ENCODE measurements at places on chromosomes 12 and 14.
A peak's percentile ranks its signal among the peaks of the same experiment; 100 is the strongest.

DNA sequence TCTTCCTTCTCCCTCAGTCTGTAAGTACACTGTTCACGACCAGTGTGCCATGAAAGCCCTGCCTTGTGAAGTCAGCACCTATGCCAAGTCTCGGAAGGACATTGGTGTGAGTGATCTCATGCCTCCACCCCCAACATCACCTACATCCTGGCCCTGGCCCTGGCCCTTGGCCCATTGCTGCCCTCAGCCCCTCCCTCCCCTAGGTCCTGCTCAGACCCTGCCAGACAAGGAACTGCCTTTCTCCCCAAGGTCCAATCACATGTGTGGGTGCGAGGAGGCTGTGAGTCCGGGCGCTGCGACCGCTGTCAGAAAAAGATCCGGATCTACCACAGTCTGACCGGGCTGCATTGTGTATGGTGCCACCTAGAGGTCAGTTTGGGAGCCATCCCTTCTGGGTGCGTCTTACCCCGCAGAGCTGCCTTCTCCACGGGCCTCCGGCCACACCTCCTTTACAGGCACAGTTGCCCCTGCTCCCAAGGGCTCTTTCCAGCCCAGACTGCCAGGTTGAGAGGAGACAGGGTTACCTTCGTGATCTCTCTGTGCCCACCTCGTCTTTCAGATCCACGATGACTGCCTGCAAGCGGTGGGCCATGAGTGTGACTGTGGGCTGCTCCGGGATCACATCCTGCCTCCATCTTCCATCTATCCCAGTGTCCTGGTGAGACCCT is 9.2 kb downstream of the DGKA start:
- peak; percentile 81 for DNase-seq

- no peak for DNase-seq
Measured at GRCh38 chr14:97328743-97329142, 531.6 kb downstream of the VRK1 start.

GRCh38 chr12:115583591-115583990 is 693.9 kb downstream of the MED13L start:
- DNase-seq = no peak

DNA sequence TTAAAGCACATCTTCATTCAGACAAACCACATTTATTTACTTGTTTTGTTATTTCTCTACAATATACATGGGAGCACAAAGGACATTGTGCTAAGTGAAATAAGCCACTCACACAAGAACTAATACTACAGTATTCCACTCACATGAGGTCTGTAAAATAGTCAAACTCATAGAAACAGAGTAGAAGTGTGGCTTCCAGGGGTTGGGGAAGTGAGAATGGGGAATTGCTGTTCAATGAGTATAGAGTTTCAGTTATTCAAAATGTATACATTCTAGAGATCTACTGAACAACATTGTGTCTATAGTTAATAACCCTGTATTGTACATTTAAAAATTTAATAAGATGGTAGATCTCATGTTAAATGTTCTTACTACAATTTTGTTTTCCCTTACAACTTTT is 88.8 kb downstream of the ATXN7L3B start:
- DNase-seq = no peak

DNA sequence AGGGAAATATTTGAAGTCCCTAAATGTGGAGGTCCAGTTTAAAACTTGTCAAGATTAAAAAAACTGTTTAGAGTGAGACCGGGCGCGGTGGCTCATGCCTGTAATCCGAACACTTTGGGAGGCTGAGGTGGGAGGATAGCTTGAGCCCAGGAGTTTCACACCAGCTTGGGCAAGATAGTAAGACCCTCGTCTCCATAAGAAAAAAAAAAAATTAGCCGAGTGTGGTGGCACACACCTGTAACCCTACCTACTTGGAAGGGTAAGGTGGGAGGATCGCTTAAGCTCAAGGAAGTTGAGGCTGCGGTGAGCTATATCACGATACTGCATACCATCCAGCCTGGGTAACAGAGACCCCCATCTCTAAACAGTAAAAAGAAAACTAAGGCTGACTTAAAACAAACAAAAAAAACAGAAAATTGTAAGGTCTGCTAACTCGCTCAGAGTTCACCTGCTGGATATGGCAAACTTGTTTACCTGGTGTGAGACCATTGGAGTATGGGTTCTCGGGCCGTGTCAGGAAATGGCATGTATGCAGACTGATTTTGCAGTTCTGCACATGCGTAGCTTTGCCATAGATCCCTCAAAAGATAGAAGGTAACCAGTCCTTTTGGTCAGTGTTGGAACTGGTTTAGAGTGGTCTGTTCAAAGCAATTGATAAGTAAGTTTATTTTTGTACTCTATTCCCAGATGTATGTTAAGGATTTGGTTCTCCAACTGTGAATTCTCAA is 2.1 kb downstream of the RNF10 start:
- DNase-seq = no peak

GRCh38 chr14:72516936-72517700 is 376.8 kb downstream of the DPF3 start:
- DNase-seq = peak; percentile 70

DNA sequence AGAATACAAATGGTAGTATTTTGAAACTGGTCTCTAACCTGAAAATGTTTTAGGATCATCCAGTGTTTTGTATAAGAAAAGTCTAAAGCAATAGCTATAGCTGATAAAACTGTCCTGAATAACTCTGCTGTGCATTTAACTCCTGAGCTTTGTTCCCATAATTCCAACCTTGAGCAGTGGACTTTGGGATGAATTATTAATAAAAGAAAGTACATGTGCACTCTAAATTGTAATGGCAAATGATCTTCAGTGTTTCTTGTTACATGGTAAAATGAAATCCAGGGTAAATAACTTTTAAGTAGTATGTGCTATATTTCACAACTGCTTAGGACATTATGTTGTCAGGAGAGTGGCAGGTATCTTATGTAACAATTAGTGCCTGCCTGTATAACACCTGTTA is 345.6 kb downstream of the SLC16A7 start:
- DNase-seq = no peak

- no peak for DNase-seq
Measured at GRCh38 chr12:128920468-128920867, 67.2 kb downstream of the GLT1D1 start.

DNA sequence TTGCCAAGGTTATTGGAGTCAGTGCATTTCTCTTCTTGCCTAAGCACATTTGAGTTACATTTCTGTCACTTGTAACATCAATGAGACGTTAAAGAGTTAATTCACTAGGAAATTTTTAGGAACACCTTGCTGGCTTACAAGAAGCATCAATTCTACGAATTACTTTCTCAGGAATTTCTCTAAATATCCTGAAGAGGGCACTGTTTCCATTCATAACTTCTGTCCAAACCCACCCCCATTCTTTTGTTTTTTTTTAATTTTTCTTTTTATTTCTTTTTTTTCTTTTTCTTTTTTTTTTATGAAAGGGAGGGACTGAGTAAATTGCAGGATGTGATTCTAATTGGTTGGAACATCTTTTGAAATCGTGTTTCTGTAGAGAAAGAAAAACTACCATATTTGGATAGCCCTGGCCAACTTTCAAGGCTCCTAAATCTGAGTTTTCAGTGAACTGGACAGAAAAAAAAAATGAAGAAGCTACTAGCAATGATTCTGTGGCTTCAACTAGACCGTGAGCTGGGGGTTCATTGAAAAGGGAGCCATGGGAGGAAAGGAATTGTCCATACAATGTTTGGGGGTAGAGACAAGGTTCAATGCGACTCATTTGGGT is 285.3 kb downstream of the DAD1 start:
- peak; percentile 31 for DNase-seq

DNA sequence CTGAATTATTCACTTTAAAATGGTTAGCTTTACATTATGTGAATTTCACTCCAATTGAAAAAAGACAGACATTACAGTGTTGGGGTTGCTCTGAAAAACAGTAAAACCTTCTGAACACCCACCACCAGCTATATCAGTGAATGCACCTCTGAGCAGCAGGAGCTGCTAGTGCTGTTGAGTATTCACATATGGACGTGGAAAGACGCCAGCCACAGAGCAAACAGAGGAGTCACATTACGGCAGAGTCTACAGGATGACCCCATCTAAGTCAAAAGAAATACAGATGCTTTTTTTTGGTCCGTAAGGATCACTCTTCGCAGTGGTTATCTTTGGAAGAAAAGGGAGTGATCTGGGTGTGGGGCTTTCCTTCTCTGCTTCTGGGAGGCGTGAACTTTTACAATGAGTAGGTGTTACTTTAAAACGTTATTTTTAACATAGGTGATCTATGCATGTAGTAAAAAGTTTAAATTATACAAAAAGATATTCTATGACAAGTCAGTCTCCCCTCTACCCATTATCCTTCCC is 4.5 kb downstream of the HVCN1 start:
- no peak for DNase-seq

DNA sequence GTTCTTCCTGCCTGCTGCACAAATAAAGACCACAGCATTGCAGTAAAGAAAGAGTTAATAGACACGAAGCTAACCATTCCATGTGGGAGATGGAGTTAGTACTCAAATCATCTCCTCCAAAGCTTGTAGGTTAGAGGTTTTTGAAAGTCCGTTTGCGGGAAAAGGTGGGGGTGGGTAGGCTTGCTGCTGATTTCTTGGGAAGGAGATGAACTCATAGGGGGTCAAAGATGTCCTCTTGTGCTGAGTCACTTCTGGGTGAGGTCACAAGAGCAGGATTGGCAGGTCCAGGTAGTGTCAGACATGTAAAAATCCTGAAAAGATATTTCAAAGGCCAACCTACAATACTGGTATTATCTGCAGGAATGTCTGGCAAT is 66.4 kb downstream of the PTHLH start:
- no peak for DNase-seq

- no peak for DNase-seq
Measured at GRCh38 chr12:55024575-55024974, 4.8 kb downstream of the NEUROD4 start.

GRCh38 chr14:81555051-81555450 is 21.4 kb upstream of the SEL1L start:
- DNase-seq = no peak

DNA sequence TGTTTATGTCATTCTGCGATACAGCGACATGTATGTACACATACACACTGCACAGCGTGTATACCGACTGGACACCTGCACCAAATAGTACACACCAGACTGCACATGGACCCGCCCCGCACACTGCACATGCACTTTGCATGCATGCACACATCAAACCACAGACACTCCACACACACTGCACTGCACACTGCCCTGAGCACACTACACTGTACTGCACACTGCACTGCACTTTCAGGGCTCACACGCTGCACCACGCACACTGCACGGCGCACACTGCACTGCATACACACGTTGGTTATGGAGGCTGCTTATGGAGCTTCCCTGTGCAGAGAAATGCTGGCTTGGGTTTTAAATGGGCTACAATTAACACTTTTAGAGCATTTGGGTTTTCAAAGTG is 1.6 kb downstream of the PAPLN start:
- DNase-seq = no peak

- DNase-seq = no peak
Measured at GRCh38 chr12:13097491-13098011, 5.9 kb downstream of the GSG1 start.

DNA sequence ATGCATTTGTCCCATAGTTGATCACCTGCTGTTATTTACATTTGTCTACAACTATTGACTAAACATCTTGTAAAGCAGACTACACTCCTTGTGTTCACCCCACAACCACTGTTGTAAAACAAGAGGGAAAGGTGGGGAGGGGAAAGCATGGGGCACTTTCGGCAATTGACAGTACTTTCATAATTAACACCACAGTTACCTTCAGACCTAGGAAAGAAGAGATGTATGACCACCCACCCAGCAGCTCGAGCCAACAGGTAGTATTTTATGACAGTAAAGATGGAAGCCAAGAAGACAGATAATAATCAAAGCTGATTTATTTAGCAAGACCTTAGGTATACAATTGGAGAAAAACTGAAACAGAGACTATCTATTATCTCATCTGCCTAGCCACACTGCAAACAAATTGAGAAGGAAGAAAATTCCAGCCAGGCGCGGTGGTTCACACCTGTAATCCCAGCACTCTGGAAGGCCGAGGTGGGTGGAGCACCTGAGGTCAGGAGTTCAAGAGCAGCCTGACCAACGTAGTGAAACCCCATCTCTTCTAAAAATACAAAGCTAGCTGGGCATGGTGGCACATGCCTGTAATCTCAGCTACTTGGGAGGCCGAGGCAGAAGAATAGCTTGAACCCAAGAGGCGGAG is 11.2 kb downstream of the HECTD4 start:
- no peak for DNase-seq

- no peak for DNase-seq
Measured at GRCh38 chr14:58941629-58942028, 246.8 kb upstream of the DAAM1 start.

DNA sequence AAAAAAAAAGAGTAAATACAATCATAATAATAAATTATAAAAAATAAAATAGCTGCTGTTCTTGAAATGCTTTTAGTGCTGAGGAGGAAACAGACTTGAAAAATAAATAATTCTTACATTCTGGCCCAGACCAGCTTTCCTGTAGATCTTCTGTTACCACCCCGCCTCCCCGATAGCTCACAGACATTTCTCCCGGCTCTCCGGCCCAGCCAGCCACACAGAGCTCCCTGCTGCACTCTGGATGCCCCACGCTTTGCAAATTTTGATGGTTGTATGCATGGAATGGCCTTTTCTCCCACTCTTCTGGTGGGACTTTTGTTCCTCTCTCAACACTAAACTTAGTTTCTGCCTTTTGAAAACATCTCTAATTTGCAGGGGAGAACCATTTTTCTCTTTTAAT is 249.3 kb downstream of the ATP23 start:
- DNase-seq = no peak

DNA sequence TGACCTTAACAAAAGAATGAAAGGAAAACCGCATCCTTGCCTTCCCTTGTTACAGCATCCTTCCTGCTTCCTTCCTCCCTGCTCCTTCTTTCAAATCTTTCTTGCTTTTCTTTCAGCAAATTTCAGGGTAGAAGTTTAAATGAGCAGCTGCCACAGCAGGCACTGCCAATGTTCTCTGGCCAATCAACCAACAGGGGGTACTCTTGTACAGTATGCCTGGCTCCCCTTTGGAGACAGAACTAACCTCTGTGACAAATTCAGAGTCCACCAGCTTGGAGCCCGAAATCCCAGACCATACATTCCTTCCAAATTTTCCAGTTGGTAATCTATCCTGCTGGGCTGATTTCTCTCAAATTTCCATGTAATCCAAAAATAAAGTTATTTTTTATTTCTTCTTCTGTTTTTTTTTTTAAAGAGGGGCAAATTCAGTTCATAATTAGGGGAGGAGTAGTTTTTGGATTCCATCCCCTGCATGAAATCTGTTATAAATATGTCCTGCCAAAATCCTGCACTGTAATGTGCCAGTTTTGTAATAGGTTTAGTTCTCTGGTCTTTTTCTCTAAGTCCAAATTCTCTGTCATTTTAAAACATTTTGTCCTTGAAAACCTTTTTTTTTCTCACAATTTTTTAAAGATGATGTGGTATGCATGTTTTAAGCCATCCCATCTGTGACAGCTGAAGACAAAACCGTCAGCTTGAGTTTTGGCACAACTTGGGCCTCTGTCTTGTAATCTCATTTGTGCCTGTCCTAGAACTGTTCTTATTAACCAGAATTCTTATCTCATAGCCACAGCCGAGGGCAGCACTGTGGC is 610.0 kb upstream of the LMO3 start:
- DNase-seq = no peak

- DNase-seq = no peak
Measured at GRCh38 chr12:58539295-58539694, 381.0 kb downstream of the LRIG3 start.
